ENCODE measurements at places on chromosomes 6 and 20.

DNA sequence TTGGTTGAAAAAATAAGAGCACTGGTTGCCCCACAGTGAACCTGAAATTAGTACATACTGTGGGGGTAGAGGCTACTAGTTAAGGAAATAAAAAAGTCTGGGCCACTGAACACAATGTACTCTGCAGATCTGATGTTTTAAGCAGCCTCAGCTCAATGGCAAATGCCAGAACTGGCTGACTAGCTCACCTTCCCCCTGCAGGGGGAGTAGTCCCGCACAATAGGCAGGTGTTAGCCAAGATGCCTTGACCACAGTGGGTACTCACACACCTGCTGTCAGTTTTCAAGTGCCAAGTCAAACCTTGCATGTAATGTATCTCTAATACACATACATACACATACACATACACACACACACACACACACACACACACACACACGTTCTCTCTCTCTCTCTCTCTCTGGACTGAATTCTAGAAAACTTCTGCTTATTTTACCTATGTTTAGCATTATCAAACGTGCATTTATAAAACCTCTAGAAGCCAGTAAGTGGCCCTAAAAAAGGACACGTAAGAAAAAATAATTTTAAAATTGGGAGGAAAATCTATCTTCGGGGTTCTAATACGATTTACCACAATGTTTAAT is 36.1 kb downstream of the GMDS start:
- DNase-seq, result no peak

GRCh38 chr20:32033316-32033715 is 18.7 kb upstream of the HCK start:
- no peak for DNase-seq

DNA sequence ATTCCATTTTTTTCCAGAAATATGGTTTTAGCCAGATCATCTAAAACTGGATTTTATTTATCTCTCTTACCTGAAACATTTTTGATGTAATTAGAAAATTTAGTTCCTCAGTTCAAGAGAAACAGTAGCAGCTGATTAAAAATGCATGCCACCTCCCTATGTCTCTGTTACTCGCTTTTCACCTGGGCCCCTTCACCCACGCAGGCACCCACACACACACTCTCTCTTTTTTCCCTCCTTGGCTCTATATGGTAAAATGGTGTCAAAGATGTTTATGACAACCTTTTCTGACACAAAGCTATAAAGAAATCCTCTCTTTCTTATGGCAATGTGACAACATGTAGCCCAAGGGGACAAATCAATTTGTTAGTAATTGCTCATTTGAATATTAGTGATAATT is 5.8 kb upstream of the SGK1 start:
- DNase-seq, result no peak

DNA sequence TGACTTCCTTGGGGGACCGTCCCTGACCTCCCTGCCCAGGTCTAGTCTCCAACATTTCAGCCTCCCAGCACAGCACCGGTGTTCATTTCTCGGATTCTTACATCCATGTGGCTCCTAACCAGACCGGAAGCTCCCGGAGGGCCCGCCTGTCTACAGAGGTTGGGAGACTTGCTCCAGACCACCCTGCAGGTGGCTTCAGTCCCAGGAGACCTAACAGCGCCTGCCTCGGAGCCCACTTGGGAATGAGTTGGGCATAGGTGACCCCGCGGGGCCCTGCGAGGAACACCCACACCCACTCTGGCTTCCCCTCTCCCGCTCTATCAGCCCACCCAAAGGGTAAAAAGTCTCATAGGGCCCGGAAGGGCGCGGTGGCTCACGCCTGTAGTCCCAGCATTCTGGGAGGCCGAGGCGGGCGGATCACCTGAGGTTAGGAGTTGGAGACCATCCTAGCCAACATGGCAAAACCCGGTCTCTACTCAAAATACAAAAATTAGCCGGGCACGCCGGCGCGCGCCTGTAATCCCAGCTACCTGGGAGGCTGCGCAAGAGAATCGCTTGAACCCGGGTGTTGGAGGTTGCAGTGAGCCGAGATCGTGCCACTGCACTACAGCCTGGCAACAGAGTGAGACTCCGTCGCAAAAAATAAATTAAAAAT is 5.4 kb downstream of the DPPA5 start:
- no peak for DNase-seq

DNA sequence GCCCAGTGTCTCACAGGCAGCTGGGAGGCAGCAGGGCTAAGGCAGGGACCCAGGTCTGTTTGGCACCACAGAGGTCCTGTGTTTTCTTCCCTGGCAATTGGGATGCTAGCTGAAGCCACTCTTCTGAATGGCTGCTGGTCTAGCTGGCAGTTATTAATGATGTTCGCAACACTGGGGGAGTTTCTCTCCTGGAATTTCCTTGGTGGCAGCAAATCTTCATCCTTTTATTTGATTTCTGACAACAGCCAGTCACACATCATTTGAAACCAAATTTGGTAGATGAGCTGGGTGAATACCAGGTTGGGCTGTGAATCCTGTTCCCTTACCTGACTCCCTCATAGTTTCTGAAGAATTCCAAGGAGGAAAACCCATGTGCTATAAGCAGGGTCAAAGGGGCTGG is 40.8 kb upstream of the SLC4A11 start:
- no peak for DNase-seq

DNA sequence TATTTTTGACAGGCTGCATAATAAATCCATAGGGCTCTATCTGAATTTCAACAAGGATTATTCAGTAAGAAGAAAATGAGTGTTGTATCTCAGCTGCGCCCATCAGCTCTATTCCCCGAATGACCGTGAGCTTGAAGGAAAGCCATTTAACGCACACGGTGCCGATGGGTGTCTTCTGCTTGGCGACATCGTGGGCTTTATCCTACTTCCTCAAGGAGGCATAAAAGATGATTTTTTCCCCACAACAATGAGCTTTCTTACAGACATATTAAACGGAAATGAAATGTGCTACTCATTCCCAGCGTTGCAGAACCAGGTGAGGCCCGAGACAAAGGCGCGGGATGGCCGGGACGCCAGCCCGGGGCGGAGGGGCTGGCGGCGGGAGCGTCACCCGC is 710 bp downstream of the DYNLT1 start:
- no peak for DNase-seq
